PC-9 (cell line): ENCODE measurements at places on chromosomes 7 and 10.

DNA sequence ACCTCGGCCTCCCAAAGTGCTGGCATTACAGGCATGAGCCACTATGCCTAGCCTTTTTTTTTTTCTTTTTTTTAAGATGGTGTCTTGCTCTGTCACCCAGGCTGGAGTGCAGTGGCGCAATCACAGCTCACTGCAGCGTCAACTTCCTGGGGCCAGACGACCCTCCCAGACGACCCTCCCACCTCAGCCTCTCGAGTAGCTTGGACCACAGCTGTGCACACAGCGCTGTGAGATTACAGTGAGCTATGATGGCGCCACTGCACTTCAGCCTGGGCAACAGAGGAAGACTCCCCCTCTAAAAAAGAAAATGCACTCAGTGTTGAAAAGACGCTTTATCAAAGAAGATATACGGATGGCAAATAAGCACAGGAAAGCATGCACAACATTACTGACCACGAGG lies 16.5 kb upstream of the WIPI2 start:
- H3K27ac ChIP-seq, result no peak overlapping the region
- H3K27me3 ChIP-seq, result peaks cover 36% of the 10 kb centered on the region
- no peak overlapping the region for H3K4me3 ChIP-seq
- DNase-seq, result no peak
- H3K36me3 ChIP-seq, result no peaks in the 10 kb centered on the region
- no peaks in the 10 kb centered on the region for H3K4me1 ChIP-seq

DNA sequence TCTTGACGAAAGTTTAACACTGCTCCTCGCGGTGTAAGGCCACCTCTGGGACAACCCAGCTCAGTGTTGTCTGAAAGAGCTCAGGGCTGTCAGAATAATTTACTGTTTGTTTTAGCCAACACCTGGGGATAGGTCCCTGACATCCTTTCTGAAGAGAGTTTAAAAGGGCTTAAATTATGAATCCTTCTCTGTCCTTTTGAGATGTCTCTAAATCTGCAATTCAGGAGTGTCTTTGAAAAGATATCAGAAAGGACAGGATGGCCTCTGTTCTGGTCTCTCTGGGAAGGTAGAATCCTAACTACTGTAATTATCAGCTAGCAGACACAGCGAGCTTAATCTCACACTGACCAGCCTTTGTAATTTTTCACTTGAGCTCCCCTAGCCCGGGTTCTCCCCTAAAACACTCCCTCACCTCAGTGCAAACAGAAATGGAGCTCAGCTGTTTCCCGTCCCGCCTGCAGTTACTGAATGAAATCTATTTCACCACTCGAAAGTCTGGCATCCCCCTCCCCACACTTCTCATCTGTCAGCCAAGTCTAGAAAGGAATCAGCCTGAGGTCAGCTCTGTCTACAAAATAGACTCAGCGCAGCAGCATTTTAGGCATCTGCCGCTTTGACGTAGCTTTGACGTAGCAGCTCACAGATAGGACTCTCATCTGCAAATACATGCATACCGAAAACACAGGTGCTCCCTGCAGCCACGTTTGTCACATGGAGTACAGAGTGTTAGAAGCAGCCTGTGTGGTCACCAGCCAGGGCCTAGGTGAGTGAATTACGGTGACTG lies 4.8 kb downstream of the DYNC2I1 start:
- no peaks in the 10 kb centered on the region for H3K27me3 ChIP-seq
- no peak for DNase-seq
- H3K4me1 ChIP-seq, result peaks cover 42% of the 10 kb centered on the region

DNA sequence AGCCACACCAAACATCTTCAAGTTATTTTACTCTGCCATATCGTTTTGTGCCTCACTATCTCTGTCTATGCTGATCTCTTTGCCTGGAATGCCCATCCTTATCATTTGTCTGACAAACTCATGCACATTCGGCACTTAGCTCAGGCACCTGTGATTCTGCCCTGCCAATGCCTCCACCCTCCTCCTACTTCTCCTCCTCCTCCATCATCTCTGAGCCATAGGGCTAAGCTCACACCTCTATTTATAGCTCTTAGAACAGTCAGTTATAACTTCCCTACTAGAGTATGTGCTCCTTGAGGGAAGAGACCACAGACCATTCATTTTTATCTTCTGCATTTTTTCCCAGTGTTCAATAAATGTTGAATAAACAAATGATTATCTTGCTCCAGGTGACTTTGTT lies 51.2 kb upstream of the CDK13 start:
- H3K27ac ChIP-seq, result no peak overlapping the region
- H3K36me3 ChIP-seq, result no peaks in the 10 kb centered on the region
- no peaks in the 10 kb centered on the region for H3K27me3 ChIP-seq
- H3K4me3 ChIP-seq, result no peak overlapping the region
- DNase-seq, result no peak

- H3K4me3 ChIP-seq, result no peak overlapping the region
- no peaks in the 10 kb centered on the region for H3K36me3 ChIP-seq
- peaks cover 35% of the 10 kb centered on the region for H3K27me3 ChIP-seq
- H3K27ac ChIP-seq, result no peak overlapping the region
Measured at GRCh38 chr7:150958597-150958996, 19.5 kb downstream of the KCNH2 start.
